ENCODE measurements at places on chromosomes 5 and 9. TPM values are rescaled to one million over a fixed set of nuclear protein-coding genes. Genes with fewer than 3 reads are reported as not detected.
A peak's percentile ranks its signal among the peaks of the same experiment; 100 is the strongest.

Gene ENHO
- total RNA-seq, result 3.9 TPM

Gene GRXCR2
- total RNA-seq, result not detected

Gene SLC45A2
- 0.85 TPM for total RNA-seq

Gene PRR7
- 26.4 TPM for total RNA-seq

Gene COL5A1
- 129 TPM for total RNA-seq

Gene RNF145
- total RNA-seq, result 38.7 TPM

Gene ABCA1
- total RNA-seq, result 23.0 TPM

Gene TXNDC8
- not detected for total RNA-seq

GRCh38 chr5:54628050-54628449 lies 110.5 kb downstream of the SNX18 start:
- H3K27me3 ChIP-seq, result no peaks in the 10 kb centered on the region
- no peaks in the 10 kb centered on the region for H3K36me3 ChIP-seq
- no peaks in the 10 kb centered on the region for H3K4me1 ChIP-seq
- DNase-seq, result no peak

- no peaks in the 10 kb centered on the region for H3K4me1 ChIP-seq
- H3K27me3 ChIP-seq, result no peaks in the 10 kb centered on the region
- H3K27ac ChIP-seq, result no peak overlapping the region
- peak; percentile 20 for DNase-seq
- H3K36me3 ChIP-seq, result no peaks in the 10 kb centered on the region
Measured at GRCh38 chr5:137667341-137667740, 68.5 kb downstream of the KLHL3 start.

- H3K27me3 ChIP-seq, result no peaks in the 10 kb centered on the region
- no peak overlapping the region for H3K27ac ChIP-seq
Measured at GRCh38 chr9:69798744-69799143, 21.9 kb upstream of the CFAP95 start.

GRCh38 chr9:123954518-123955280 lies 24.8 kb upstream of the DENND1A start:
- no peaks in the 10 kb centered on the region for H3K36me3 ChIP-seq
- peaks cover 8% of the 10 kb centered on the region for H3K27me3 ChIP-seq
- H3K27ac ChIP-seq, result no peak overlapping the region

DNA sequence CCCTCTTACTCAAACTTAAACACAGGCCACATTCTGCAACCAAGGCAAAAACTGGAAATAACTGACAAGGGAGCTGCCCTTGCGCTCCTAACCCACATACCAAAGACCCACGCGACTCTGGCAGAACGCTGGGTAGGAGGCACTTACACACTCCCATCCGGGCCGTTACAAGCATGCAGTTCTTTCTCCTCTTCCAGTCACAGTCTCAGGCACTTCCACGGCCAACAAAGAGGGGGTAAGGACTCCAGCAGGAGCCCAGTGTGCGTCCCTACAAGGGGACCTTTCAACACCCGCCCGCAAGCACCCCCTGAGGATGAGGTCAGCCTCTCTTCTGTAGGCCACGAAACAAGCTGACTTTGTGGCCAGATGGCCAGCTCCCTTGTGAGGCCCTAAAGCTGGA lies 57.4 kb downstream of the SERINC5 start:
- peak overlapping the region; percentile 42 for H3K27ac ChIP-seq
- no peak overlapping the region for H3K4me3 ChIP-seq
- H3K36me3 ChIP-seq, result peaks cover 4% of the 10 kb centered on the region
- no peak for DNase-seq
- peaks cover 30% of the 10 kb centered on the region for H3K4me1 ChIP-seq
- H3K27me3 ChIP-seq, result no peaks in the 10 kb centered on the region

DNA sequence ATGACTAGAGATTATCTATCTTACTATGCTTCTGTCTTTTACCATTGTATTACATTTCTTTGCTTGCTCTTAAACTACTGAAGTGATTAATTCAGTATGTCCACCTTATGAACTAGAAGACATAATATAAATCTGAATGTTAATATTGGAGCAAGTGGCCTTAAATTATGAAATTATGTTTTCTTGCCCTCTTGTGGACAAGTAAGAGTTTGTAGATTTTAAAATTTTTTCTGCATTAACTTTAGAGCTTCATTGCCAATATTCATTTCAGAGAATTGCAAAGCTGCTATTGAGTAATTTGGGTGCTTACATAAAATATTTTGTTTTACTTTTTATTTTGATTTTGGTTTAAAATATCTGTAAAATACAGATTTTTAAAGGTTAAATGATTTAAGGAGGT lies 55.3 kb downstream of the RANBP17 start:
- H3K36me3 ChIP-seq, result no peaks in the 10 kb centered on the region
- DNase-seq, result peak; percentile 20
- no peaks in the 10 kb centered on the region for H3K4me1 ChIP-seq
- no peak overlapping the region for H3K4me3 ChIP-seq

DNA sequence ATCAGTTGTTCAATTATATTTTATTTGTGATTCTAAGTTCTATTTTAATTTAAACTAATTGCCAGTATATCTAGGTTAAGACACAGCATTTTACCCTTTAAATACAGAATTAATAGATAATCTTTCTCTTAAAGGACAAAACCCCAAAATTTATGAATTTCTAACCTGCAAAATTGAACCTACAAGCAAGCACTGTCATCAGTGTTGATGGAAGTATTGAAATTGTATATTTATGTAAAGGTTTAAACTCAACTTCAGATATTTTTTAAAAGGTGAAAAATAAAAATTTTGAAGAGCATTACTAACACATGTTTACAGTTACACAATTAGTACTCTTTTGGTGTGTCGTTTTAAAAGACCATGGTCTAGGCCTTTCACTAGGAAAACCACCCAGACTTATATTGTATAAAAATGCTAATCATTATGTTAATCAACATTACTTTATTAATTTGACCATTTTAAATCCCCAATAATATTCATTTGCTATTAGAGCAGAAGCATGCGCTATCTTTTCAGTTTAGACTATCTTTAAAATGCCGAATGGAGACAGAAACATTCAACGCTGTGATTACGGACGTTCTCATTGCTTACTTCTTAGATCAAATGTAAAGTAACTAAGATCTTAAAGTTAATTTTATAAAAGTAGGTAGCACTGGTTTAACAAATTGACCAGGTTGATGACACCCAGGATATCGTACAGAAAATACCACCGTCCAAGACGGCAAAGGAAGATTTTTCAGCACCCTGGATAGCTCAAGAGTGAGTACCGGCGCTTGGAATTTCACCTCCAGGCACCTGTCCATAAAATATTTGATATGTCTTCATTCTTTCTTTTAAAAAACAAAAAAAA lies 3.2 kb downstream of the OTP start:
- no peaks in the 10 kb centered on the region for H3K36me3 ChIP-seq
- peaks cover 8% of the 10 kb centered on the region for H3K4me1 ChIP-seq
- DNase-seq, result peak; percentile 69
- H3K27me3 ChIP-seq, result peaks cover 100% of the 10 kb centered on the region
- no peak overlapping the region for H3K27ac ChIP-seq

DNA sequence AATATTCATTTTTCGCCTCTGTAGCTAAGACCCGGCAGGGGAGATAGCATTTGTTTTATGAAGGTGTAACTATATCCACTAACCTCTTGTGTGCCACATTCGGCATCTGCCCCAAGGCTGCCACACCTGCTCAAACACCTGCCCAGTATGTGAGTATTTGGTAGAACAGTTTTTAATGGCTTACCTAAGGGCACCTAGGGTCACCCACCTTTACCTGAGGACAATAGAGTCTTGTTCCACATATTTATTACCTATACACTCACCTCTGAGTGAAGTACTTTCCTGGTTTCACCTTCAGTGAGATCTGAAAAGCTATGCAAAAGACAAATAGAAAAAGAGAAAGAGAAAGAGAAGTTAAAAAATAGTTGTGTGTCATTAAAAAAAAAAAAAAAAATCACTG lies 68.0 kb upstream of the PIP5K1B start:
- H3K4me1 ChIP-seq, result no peaks in the 10 kb centered on the region
- no peak overlapping the region for H3K27ac ChIP-seq
- no peak for DNase-seq
- H3K27me3 ChIP-seq, result no peaks in the 10 kb centered on the region
- no peaks in the 10 kb centered on the region for H3K36me3 ChIP-seq

DNA sequence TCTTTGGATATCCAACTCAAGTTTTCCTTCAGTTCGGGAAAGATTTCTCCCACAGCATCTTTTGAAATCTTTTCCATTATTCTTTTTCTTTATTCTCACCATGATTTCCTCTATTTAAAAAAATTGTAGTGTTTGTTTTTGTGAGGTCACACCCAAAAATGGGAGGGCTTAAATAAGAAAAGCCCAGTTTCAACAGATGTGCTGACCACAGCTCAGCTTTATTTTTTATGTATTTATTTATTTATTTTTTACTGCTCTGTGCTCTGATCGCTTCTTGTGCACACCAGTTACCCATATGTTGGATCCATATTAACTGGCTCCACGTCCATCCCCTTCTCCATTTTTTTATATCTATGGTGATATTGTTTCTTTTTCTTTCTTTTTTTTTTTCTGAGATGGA lies 20.3 kb downstream of the GFPT2 start:
- H3K27me3 ChIP-seq, result no peaks in the 10 kb centered on the region
- no peak overlapping the region for H3K4me3 ChIP-seq
- H3K4me1 ChIP-seq, result peaks cover 6% of the 10 kb centered on the region
- DNase-seq, result no peak
- peaks cover 41% of the 10 kb centered on the region for H3K36me3 ChIP-seq

- H3K36me3 ChIP-seq, result no peaks in the 10 kb centered on the region
- H3K4me1 ChIP-seq, result peaks cover 14% of the 10 kb centered on the region
- H3K27ac ChIP-seq, result no peak overlapping the region
- H3K4me3 ChIP-seq, result no peak overlapping the region
- peaks cover 95% of the 10 kb centered on the region for H3K27me3 ChIP-seq
- no peak for DNase-seq
Measured at GRCh38 chr9:16824545-16825330, 45.7 kb downstream of the BNC2 start.

DNA sequence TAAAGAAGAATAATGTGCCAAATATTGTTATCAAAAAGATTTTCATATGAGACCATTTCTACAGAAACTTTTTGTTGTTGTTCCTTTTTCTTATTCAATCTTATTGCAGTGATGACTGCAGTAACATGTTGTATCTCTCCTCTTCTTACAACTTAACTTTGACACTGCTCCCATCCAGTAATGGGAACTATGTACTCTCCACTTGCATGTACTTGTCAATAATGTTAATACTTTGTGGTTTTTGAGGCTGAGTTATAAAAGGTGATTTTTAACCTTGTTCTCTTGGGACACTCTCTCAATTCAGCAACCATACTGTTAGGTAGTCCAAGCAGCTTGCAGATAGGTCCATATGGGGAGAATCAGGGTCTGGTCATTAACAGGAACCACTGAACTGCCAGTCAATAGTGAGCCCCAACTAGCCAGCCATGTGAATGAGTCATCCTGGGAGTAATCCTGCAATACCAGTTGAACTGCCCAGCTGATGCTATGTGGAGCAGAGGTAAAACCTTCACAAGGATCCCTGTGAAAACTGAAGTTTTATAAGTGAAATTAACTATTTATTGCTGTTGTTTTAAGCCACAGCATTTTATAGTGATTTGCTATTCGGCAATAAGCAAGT lies 199.6 kb upstream of the DAB2 start:
- no peaks in the 10 kb centered on the region for H3K4me1 ChIP-seq
- no peaks in the 10 kb centered on the region for H3K36me3 ChIP-seq
- H3K4me3 ChIP-seq, result no peak overlapping the region
- H3K27me3 ChIP-seq, result no peaks in the 10 kb centered on the region
- H3K27ac ChIP-seq, result no peak overlapping the region
- DNase-seq, result no peak

DNA sequence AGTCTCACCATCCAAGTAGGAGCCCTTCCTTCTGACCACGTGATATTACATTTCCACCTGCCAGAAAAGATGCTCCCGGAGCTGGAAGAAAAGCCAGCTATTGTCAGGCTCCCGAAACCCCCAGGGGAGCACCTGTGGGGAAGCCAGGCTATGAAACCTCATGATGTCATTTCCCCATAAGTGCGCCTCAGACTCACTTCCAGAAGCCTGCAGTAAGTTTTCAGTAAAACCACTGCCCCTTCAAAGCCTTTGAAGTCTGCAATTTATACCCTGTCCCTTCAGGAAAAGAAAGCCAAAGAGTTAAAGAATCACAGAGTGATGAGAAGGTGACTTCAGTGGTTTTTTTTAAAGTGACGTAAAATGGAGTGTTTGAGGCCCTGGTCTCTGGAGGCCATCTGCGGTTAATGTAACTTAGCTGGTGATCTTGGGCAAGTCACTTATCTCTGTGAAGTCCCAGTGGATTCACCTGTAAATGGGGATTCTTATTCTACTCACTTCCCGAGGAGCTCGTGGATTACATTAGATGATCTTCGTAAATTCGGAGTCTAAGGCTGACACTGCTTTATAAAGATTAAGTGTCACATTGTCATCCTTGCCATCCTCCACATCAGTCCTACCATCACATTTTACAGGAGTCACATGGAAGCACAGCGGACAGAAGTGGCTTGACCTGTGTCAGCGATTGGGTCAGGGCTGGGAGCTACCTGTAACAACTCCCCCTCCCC lies 2.6 kb upstream of the SEMA6A start:
- no peaks in the 10 kb centered on the region for H3K27me3 ChIP-seq
- no peak for DNase-seq
- no peaks in the 10 kb centered on the region for H3K36me3 ChIP-seq
- H3K4me3 ChIP-seq, result no peak overlapping the region
- H3K27ac ChIP-seq, result no peak overlapping the region

GRCh38 chr5:153896117-153896516 lies 142.6 kb downstream of the FAM114A2 start:
- no peaks in the 10 kb centered on the region for H3K27me3 ChIP-seq
- H3K36me3 ChIP-seq, result no peaks in the 10 kb centered on the region
- no peaks in the 10 kb centered on the region for H3K4me1 ChIP-seq
- no peak overlapping the region for H3K27ac ChIP-seq
- H3K4me3 ChIP-seq, result no peak overlapping the region

DNA sequence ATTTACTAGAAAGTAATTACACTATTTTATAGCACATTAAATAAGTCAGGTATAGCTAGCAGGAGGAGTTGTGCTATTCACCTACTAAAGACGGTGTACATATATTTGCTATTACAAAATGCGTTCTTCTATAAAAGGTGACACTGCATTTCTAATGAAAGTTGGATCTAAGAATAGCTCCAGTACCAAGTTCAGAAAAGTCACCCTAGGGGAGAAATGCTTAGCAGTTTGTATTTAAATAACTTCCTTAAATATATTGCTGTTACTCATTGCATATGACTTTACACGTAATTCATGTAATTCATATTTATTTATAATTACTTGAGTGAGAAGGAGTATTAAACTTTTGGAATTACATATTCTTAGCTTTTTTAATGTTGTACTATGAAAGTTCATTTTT lies 7.0 kb upstream of the SUB1 start:
- H3K36me3 ChIP-seq, result no peaks in the 10 kb centered on the region
- H3K4me3 ChIP-seq, result no peak overlapping the region
- no peaks in the 10 kb centered on the region for H3K27me3 ChIP-seq

GRCh38 chr9:77024776-77025545 lies 5.5 kb downstream of the FOXB2 start:
- DNase-seq, result no peak
- peaks cover 65% of the 10 kb centered on the region for H3K27me3 ChIP-seq
- H3K4me1 ChIP-seq, result no peaks in the 10 kb centered on the region
- H3K27ac ChIP-seq, result no peak overlapping the region
- H3K36me3 ChIP-seq, result no peaks in the 10 kb centered on the region
- no peak overlapping the region for H3K4me3 ChIP-seq

Data from cardiac muscle cell (in vitro differentiated cells and primary cell).